ENCODE measurements at places on chromosomes 13 and 19.

GRCh38 chr13:52394586-52394985, 11.4 kb downstream of the THSD1 start:
- DNase-seq = no peak

- no peak for DNase-seq
These were observed 560.1 kb downstream of the DIAPH3 start for GRCh38 chr13:59603646-59604045.

GRCh38 chr13:24693862-24694471, 13.8 kb downstream of the ATP12A start:
- DNase-seq = no peak

- DNase-seq = no peak
These were observed 86.5 kb downstream of the TSHZ3 start for GRCh38 chr19:31262725-31263191.

DNA sequence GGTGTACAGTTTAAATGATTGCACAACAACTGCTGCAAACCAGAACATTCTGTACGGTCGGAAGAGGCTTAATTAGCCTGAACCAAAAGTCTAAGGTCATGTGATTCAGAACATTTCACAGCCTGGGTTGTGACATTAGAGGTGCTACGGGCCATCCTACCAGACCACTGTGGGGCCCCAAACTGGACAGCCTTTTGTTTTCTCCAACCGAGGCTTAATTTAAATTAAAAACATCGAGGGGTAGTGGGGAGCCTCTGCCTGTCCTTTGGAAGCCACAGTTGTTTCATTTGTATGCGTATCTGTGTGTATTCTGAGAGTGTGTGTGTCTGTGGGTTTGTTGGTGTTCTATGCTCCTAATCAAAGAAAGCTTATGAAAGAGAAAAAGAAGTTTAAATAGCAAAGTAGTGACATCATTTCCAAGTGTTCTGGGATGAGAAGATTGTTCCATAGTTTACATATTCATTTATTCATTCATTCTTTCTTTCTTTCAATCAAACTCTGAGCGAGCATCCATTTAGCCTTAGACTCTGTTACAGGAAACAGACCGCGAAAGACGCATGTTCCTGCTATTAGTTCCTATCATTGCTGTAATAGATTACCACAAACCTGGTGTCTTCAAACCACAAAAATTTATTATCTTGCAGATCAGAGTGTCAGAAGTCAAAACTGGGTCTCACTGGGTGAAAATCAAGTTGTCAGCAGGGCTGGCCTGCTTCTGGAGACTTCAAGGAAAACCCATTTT, 444.8 kb downstream of the FOXO1 start:
- DNase-seq = no peak

DNA sequence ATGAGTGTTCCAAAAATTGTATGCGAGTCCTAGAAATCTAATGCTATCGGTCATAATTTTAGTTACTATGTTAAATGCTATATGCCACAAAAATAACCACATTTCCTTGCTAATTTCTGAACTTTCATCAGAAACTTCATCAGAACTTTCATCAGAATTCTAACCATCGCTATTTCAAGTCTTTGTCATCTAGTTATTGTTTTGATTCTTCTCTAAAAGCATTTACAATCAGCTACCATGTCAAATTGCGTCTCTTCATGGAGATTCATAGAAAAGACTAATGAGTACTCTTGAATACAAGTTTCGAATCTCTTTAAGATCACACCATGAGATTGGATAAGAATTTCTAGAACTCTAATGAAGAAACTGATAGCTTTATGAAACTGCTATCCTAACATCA, 52.7 kb upstream of the TM9SF2 start:
- DNase-seq = no peak

GRCh38 chr13:81779876-81780275, 1439.0 kb upstream of the SPRY2 start:
- no peak for DNase-seq

GRCh38 chr13:110371550-110372465, 64.7 kb downstream of the COL4A2 start:
- DNase-seq = no peak

GRCh38 chr19:14116918-14117578, 514 bp downstream of the PRKACA start:
- no peak for DNase-seq

- DNase-seq = no peak
These were observed 1.1 kb downstream of the PTGER1 start for GRCh38 chr19:14473978-14474578.

GRCh38 chr19:10554760-10555609, 10.8 kb downstream of the KRI1 start:
- no peak for DNase-seq

DNA sequence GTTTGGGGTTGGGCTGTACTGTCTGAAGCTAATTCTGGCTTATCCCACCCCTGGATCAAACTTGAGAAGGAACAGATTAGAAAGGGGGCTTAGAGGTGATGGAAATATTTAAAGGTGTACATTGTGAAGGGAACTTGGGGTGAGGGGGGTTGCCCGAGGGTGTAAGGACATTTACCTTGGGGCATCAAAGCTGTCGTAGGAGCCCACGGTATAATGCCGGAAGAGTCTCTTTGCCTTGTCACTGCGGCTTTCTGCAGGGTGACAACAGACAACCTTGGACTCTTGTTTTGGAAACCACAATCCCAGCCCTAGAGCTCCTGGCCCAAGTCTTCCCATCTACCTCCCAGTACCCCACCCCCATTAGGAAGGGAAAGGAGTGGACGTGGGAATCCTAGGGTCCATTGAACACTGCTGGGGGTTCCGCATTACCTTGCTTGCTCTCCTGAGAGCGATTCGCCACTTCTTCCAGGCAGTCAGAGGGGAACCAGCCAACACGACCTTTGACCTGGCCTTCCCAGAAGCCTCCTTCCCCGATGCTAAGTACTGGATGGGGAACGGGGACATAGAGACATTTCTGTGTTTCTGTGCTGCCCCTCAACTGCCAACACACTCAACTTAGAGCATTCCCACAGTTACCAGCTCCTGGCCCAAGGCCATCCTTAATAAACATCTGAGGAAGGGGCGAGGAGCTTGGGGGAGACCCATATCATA, 22.0 kb downstream of the SHANK1 start:
- DNase-seq = no peak

GRCh38 chr13:50417597-50417996, 402.4 kb downstream of the KCNRG start:
- no peak for DNase-seq

- DNase-seq = no peak
These were observed 66.9 kb downstream of the C13orf42 start for GRCh38 chr13:51044023-51044665.

GRCh38 chr13:85093808-85094207, 705.4 kb downstream of the SLITRK6 start:
- no peak for DNase-seq

- no peak for DNase-seq
These were observed 86.0 kb downstream of the ING1 start for GRCh38 chr13:110799246-110800236.

Measured in activated CD4-positive, alpha-beta T cell treated with anti-CD3 and anti-CD28 coated beads, Interleukin-2, amount 50 U/mL, for 24 hours (primary cell).